Omental fat pad (tissue), 4 donors: ENCODE measurements at places on chromosomes 16 and 17. TPM values are rescaled to one million over a fixed set of nuclear protein-coding genes. Genes with fewer than 3 reads are reported as not detected.
A peak's percentile ranks its signal among the peaks of the same experiment; 100 is the strongest.

GRCh38 chr17:67183531-67183930 lies 61.5 kb downstream of the HELZ start:
- DNase-seq, result no peak

GRCh38 chr16:27447301-27447700 lies 45.3 kb downstream of the IL21R start:
- no peak for DNase-seq

DNA sequence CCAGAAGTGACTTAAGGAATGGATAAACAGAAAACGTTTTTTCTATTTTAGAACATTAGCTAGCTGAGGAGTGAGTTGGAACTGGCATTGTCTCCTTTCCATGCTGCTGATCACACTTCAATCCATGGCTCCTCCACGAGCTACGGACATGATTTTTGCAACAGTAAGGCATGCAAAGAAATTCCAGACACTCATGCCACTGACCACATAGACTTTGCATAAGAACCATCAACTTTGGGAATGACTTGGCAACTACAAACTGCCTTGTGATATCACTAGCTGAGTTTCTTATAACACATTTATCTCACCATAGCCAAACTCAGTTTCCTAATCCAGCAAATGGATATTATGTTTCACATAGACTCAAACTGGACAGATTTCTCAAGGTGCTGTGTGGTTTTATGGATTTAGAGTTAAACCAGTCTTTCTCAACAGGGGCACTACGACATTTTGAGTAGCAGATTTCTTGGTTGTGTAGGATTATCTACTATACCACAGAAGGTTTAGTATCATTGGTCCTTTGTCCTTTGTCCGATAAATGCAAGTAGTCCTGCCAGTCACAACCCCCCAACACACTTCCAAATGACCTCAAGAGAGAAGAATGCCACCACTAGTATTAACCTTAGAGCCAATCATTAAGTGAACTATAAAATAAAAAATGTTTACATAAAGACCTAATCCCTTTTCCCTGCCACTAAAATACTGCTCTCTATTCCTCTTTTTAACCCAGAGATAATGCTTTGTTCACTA lies 48.3 kb upstream of the C17orf78 start:
- no peak for DNase-seq

DNA sequence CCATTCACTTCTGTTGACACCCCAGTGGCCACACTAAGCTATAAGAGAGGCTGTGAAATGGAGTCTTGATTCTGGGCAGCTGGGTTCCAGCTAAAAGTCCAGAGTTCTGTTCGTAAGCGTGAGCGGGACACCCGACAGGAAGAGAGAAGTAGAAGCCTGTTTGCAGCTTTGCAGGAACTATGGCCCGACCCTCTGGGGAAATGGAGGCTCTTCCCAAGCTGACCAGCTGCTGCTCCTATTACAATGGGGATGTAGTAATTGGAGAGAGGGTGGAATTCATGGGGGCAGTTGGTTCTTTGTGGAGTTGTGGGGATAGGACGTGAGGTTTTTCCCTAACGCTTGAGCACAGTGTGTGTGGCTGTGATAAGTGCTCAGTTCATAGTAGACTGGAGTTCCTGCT lies 28.4 kb downstream of the UBALD1 start:
- DNase-seq, result no peak

GRCh38 chr17:44599298-44600175 lies 42.3 kb downstream of the FZD2 start:
- peak; percentile 38 for DNase-seq

DNA sequence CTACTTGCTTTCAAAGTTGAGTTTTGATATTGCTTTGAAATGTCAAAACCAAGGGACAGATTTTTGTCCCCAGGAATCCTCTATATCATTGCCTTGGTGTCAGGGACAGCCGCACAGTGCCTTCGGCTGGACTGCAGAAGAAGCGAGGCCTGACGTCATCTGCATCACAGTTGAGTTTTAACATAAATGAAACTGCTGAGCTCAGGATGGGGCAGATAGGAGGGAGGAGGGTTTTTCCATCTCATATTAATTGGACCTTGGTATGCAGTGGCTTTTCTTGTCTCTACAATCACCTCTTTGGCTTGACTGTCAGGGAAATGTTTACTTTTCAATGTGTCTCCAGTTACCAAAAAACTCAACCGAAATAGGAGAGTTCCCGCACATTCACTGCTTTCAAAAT lies 111.3 kb downstream of the AATF start:
- DNase-seq, result no peak

GRCh38 chr16:28915181-28915580 lies 9.9 kb downstream of the RABEP2 start:
- no peak for DNase-seq

DNA sequence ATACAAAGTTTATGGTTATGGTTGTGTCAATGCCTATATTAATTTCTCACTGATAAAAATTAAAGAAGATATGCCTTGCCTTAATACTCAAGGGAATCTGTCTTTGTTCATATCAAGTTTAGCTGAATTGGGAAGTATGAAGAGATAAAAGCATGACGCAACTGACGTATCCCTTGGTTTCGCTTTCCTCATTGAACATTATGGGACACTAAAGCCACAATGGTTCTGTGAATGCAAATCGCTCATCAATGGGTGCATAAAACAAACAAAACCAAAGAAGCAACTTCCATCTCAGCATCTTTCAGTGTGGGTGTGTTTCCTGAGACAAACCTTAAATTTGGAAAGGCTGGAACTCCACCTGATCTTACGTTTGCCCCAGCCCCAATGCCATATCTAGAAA lies 108.2 kb downstream of the NPIPB5 start:
- DNase-seq, result no peak

DNA sequence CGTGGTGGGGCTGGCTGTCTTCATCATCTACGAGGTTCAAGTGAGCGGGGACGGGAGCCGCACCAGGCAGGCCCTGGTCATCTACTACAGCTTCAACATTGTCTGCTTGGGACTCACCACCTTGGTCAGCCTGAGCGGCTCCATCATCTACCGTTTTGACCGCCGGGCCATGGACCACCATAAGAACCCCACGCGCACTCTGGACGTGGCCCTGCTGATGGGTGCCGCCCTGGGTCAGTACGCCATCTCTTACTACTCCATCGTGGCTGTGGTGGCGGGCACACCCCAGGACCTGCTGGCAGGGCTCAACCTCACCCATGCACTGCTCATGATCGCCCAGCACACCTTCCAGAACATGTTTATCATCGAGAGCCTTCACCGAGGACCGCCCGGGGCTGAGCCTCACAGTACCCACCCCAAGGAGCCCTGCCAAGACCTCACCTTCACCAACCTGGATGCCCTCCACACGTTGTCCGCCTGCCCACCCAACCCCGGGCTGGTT lies 5.1 kb upstream of the OTOP3 start:
- no peak for DNase-seq

DNA sequence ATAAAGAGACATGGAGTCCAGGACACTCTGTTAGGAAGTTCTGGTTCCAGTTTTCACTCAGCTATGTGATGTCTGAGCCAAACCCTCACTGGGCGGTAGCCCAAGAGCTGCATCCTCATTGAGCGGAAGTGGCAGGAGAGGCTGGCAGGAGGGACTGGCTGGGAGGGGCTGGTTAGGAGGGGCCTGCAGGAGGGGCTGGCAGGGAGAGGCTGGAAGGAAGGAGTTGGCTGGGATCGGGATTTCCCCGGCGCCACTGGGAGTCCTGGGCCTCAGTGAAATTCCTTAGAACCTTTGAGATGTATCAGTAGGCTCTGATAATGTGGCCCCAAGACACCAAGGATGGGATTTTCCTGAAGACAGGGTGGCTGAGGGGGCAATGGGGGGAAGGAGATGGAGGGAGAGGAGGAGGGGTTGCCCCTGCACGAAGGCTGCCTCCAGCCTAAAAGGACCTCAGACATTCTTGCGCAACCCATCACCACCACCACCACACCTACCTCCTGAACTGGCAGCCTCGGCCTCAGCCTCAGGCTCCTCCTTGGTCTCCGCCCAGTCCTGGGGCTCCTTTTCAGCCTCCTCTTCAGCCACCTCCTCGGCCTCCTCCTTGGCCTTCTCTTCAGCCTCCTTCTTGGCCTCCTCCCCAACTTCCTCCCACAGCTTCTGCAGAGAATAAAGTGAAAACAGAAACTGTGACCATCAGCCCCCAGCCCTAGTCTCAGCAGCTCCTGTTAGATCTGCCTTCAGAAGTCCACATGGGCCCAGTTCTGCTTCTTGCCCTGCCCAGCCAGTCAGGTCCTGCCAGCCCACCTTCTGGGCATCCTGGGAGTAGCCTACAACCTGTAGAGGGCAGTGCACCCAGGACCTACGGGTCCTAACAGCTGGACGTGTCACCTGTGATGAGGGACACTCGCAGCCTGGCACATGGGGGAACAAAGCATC lies 31.7 kb downstream of the CNGB1 start:
- DNase-seq, result no peak

DNA sequence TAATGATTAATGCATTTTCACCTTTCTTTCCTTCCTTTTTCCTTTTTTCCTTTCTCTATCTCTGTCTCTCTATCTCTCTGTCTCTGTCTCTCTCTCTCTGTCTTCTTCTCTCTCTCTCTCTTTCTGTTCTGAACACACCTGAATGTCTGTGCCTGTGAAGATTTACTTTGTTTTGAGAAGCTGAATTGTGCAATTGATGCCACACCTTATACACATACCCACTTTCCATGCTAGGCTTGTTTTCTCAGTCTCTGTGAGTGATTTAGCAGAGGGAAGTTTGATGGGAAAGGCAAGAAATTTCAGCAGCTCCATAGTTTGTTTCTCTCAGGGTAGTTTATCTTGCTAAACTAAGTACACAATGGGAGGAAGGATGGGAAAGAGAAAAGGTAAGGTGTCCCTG lies 9.3 kb upstream of the CAPNS2 start:
- no peak for DNase-seq

NPLOC4 gene
- 72.1 TPM for total RNA-seq

RNF166 gene
- total RNA-seq, result 36.4 TPM
